ENCODE measurements at places on chromosomes 3 and 15.

- DNase-seq = no peak
Measured at GRCh38 chr3:86814918-86815655, 175.9 kb downstream of the VGLL3 start.

DNA sequence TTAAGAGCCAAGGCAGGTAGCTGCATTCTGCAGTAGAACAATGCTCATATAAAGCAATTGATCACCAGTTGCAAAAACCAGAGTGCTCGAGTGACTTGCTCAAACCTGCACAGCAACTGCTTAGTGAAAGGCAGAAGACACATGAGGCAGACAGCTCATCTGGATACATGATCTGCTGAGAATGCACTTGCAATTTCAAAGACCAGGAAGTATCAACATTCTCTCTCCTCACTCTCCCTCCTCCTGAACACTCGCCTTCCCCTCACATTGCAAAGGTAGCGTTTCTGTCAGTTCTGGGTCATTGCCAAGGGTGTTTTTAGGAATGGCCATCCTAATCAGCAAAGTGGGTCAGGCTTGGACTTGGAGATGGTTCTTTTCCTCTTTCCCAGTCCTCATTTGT, 61.0 kb downstream of the BFSP2 start:
- DNase-seq = no peak

- peak; percentile 10 for DNase-seq
Measured at GRCh38 chr3:145094355-145094941, 1066.5 kb downstream of the PLOD2 start.

GRCh38 chr3:16090706-16091105, 83.8 kb upstream of the GALNT15 start:
- no peak for DNase-seq

- DNase-seq = no peak
Measured at GRCh38 chr3:40828741-40829415, 304.1 kb downstream of the ZNF621 start.

- DNase-seq = no peak
Measured at GRCh38 chr3:65348398-65348995, 660.7 kb upstream of the ADAMTS9 start.

GRCh38 chr15:39299486-39300267, 281.2 kb upstream of the THBS1 start:
- no peak for DNase-seq

DNA sequence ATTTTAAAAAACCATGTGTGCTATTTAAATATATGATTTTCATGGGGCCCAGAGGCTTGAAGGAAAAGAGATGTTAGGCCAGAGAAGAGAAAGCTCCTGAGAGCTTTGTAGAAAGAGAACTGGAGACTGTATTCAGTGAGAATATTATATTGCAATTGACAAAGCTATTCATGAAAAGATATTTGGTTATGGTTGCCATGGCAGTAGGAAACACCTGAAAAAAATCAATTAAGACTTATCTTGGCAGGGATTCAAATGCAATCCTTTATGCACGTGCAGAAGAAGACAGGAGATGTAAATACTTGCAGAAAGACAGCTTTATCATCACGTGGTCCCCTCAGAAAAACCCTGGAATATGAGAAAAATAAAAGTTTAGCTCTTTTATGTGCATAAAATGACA, 636.0 kb upstream of the TBL1XR1 start:
- no peak for DNase-seq

DNA sequence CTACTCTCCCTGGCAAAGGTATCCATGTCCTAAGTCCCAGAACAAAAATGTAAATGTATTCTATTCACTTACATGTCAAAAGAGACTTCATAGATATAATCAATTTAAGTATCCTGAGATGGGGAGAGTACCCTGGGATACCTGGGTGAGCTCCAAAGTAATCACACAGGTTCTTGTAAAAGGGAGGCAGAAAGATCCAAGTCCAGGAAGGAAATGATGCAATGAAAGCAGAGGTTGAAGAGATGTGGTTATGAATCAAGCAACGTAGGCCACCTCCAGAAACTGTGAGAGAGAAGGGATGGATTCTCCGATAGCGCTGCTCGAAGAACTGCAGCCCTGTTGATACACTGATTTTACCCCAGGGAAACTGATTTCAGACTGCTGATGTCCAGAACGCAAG, 93.9 kb upstream of the VGLL3 start:
- no peak for DNase-seq

DNA sequence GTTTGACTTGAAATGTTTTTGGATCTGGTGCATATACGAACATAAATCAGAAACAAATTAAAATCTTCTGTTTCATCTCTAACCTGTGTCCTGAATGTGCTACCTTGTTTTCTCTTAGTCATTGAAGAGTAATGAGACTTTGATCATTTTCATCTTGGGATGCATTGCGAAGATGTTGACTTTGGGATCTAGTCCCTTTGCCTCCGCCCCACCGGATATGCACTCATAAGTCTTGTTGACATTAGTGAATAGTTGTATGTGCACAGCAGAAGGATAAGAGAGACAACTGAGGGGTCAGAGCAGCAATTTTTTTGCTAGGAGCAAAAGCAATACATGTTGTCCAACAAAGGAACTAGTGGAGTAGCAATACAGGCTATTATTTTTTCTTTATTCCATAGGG, 35.9 kb upstream of the SPRED1 start:
- DNase-seq = no peak

GRCh38 chr3:49213998-49214397, 42.6 kb downstream of the KLHDC8B start:
- DNase-seq = no peak

- DNase-seq = no peak
Measured at GRCh38 chr15:59063042-59063441, 41.9 kb upstream of the CCNB2 start.

GRCh38 chr3:181470349-181470748, 241.4 kb upstream of the SOX2 start:
- no peak for DNase-seq

GRCh38 chr3:105387122-105387751, 20.5 kb downstream of the ALCAM start:
- DNase-seq = no peak

DNA sequence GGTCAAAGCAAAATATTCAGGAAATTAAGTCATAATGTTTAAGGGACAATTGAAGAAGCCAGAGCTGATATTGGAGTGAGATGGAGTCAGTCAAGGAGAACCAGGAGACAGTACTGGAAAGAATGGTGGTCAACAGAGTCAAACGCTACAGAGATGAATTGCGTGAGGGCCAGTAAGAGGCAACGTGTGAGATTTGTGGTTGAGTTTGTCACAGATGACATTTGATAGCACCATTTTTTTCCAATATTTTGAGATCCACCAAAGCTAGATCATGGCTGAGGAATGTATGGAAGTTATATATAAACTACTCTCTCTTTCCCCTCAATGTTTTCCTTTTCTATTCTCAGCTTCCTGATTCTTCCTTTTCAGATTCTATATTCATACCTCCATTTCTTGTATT, 375.1 kb upstream of the ROBO2 start:
- no peak for DNase-seq

- no peak for DNase-seq
Measured at GRCh38 chr3:47291158-47291753, 8.5 kb downstream of the KLHL18 start.

GRCh38 chr3:196150481-196150880, 60.7 kb downstream of the ZDHHC19 start:
- DNase-seq = no peak

DNA sequence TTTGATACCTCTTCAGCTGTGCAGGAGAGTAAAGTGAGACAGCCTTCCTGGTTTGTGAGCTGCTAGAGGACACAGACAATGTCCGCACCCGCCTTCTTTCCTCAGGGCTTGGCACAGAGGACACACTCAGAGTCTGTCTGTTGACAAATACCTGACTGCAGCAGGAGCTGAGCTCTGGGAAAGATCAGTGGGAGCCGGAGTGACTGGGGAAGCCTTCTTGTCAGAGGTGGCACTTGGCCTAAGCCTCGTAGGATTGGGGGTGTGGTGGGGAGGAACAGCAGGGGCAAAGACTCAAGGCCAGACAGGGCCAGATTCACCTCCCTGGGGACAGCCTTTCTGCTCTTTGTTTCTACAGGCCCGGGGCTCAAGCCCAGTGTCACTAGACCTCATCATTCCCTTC, 3.3 kb upstream of the IL17RC start:
- no peak for DNase-seq

- DNase-seq = no peak
Measured at GRCh38 chr15:72889545-72889944, 106.0 kb upstream of the ADPGK start.

- DNase-seq = no peak
Measured at GRCh38 chr3:43707266-43707665, 16.5 kb downstream of the ABHD5 start.

GRCh38 chr3:42098171-42098570, 7.0 kb downstream of the TRAK1 start:
- DNase-seq = no peak

GRCh38 chr3:56911363-56911762, 109.6 kb upstream of the ARHGEF3 start:
- DNase-seq = peak; percentile 89

DNA sequence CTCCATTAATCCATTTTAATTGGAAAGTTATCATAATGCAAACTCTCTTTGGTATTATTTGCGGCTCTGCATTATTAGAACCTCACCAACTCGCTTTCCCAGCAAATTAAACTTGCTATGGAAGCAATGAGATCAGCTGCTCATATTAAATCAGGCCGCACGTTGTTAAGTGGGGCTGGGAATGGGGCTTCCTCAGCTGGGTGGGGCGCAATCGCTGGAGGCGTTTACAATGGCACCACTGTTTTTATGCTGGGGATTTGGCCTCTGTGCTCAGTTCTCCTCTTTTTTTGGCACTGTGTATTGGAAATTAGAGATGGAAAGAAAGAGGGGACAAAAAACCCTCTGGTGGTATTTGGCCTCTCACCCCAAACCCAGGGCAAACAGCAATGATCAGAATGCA, 72.2 kb downstream of the RPLP1 start:
- no peak for DNase-seq

DNA sequence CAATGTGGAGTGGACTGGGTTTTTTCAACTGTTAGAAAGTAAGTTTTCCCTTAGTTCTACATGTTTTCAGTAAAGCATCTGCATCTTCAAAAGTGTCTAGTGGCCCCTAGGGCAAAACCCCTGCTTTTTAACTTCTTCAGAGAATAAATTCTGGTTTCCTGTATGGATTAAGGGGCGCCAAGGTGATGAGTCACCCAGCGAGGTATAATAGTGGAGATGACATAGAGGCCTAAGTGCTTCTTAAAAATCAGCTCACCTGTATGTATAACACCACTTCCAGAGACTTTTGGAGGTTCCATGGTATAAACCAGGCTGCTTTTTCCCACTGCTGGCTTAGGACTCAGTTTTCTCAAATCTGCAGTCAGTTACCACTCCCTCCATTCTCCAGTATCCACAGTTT, 68.9 kb downstream of the SYN2 start:
- DNase-seq = no peak

DNA sequence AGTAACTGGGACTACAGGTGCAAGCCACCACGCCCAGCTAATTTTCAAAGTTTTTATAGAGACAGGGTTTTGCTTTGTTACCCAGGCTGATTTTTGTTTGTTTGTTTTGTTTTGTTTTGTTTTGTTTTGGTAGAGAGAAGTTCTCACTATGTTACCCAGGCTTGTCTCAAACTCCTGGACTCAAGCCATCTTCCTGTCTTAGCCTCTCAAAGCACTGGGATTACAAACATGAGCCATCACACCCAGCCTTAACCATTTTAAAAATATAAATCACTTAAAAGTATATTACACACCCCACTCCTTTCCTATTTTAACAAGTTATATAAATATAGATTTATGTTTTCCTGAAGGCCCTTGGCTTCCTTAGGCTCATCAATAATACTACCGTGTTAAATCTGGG, 6.5 kb upstream of the DYNC1LI1 start:
- DNase-seq = no peak

DNA sequence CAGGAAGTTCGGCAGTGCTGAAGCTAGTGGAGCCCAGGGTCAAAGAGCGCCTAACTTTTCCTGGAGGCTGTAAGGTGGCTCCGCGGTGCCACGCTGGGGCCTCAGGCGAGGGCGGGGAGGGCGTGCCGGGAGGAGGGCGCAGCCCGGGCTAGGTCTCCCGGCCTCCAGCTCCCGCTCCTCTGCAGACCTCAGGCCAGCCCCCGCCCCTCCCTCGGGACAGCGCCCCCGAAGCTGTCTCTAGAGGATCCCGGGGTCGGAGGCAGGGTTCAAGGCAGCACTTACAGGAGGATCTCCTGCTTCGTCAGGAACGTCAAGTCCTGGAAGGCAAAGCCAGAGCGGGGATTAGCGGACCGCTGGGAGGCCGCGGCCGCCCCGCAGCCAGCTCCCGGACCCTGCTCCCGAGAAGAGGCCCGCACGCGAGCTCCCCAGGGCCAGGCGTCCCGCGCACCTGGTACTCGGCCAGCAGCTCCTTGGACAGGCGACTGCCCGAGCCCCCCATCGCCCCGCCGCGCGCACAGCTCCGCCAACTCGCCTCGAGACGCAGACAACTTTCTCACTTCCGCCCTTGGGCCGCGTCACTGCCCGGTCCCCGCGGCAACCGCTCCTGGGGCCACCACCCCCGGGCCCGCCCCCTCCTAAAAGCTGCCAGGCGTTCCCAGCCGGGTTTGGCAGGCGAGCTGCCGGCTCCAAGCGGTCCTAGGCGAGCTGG, at the start of gene CIB1:
CIB1 (minus strand) TSS at position 555 of the 709 bp plus-strand sequence; CDS start at position 499, 56 bp downstream.
- peak; percentile 60 for DNase-seq
